Ascending aorta (tissue), 2 donors: ENCODE measurements at places on chromosomes 4 and X.

GRCh38 chr4:78100060-78100459 is 42.9 kb downstream of the FRAS1 start:
- DNase-seq: no peak

DNA sequence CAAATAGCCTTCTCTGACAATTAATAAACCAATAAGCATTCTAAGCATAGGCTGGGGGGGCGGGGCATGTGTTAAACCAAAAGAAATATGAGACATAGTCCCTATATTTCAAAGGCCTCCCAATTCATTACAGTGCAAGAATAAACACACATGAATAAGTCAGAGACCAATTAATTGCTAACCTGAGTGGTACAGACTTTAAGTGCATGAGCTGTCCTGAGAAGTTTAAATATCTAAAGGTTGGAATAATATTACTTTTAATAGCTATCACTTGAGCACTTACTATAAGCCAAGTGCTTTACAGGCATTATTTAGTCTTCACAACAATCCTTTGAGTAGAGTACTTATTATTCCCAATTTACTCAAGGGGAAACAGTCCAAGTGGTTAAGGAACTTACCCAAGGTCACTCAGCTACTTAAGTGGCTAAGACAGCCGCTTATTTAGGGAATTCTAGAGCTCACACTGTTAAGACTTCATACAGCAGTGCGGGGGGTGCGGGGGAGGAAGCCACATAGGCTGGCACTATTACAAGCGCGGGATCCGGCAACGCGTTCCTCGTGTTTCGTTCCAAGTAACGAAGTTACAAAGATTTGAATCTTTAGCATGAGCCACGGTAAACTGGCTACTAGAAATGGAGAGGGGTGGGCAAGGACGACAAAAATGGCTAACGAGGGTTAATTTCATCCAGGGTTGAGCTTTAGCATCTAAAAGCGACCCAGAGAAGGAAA is 1.4 kb downstream of the THOC2 start:
- DNase-seq: no peak

GRCh38 chrX:48700951-48701653 is 4.6 kb downstream of the SUV39H1 start:
- no peak for DNase-seq

DNA sequence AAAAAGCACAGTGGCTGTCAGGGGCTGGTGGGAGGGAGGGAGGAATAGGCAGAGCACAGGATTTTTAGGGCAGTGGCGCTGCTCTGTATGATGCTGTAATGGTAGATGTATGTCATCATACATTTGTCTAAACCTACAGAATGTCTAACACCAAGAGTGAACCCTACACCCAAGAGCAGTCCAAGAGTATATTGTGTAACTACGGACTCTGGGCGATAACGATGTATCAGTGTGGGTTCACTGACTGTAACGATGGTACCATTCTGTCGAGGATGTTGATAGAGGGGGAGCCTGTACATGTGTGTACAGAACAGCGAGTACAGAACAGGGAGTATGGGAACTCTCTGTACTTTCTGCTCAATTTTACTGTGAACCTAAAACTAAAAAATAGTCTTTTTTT is 76.5 kb downstream of the HAUS3 start:
- DNase-seq: no peak

GRCh38 chrX:829145-829544 is 198.6 kb downstream of the SHOX start:
- no peak for DNase-seq

DNA sequence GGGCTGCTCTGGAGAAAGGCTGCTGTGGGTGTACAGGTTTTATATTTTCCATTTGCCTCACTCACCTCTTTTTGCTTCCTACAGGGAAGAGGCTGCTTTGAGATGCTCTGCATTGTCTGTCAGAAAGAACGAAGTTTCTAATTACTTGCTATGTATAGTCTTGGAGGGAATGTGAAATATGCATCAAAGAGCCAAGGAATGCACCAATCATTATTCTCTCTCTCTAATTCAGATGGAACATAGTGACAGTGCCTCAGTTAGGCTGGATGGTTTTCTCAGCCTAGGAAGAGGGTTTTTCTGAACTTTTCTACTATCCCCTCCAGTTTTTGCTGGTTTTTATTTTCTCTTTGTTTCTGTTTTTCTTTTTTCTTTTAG is 106.8 kb upstream of the SLC4A4 start:
- DNase-seq: no peak

GRCh38 chr4:169231647-169232262 is 39.0 kb downstream of the SH3RF1 start:
- DNase-seq: no peak

DNA sequence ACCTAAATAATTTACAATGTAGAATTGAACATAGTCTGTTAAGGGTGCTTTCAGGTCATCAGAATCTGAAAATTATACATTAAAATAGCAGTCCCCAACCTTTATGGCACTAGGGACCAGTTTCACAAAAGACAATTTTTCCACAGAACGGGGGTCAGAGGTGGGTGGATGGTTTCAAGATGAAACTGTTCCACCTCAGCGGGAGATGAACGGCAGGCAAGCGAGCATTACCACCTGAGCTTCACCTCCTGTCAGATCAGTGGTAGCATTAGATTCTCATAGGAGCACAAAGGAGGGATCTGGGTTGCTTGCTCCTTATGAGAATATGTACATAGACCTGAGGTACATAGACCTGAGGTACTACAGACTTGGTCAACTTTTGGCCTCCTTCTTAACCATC is 29.0 kb downstream of the LRBA start:
- DNase-seq: no peak

DNA sequence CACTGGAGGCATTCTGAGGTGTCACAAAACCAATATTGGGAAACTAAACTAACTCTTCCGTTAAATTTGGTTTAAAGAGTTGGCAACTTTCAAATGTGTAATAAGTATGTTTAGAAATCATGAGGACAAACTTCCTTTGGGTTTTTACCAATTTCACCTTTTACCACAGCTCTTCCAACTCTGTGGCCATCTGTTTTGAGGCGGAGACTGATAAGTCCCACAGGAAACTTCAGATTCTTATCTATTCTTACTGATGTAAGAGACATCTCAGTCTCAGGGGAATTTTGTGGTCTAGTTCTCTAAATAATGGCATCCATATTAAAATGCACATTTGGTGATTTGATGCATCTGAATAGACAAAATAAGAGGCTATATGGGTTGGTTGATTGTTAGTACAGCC is 229.2 kb upstream of the AFF2 start:
- no peak for DNase-seq

DNA sequence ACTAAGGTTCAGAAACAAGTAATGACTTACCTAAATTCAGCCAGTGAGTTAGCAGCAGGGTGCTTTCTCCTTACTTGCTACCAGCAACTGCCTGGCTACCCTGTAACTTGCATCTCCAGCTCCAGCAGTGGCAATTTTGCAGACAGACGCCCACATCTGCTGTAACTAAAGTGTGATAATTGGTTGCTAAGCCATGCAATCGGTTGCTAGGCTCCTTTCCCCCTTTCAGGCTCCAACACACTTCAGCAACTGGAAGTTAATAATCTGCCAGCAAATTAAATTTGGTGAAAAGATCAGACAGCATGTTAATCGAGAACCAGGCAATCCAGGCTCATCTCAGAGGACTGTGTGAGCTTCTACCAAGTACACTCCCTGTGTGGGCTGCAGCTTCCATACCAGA is 24.2 kb upstream of the ARHGEF9 start:
- no peak for DNase-seq

- no peak for DNase-seq
Observed at GRCh38 chrX:136165406-136165805, 18.1 kb downstream of the FHL1 start.

DNA sequence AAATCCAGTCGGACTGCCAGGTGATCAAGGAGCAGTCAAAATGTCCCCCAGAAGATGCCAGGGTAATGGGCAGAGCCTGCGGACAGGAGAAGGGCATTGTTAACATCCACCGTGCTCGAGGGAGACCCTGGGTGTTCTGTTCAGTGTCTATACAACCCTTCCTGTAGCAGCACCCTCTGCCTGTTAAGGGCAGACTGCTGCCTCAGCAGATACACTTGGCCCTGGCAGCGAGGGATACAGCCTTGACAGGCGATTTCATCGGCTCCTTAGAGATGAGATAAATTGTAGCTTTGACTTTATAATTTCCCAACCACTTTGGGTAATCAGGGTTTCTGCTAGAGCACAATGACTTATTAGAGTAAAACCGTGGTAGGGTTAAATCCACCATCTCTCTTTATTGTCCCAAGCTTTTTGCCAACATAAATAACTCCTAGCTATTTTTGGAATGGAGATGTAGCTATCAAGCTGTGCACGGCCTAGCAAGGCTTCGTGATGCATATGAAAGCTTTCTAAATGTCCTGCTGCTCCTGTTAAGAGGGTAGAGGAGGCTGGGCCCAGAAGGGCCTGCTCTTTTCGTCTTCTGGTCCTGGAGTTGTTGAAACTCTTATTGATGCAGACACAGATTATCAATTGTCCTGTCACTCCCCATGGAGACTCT is 195.9 kb downstream of the CPEB2 start:
- DNase-seq: no peak

DNA sequence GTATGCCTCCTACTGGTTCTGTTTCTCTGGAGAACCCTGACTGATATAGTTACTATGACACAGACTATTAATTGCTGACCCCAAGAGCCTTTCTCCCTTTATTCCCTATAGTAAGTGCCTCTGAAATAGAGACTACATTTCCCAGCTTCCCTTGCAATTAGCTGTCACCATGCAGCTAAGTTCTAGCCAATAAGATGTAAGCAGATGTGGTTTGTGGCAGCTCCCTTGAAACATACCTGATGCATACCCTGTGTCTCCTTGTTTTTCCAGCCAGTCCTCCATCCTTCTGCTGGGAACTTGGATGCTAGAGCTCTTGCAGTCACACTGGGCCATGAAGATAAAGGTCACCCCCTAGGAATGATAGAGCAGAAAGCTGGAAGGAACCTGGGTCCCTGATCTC is 9.7 kb upstream of the TMEM165 start:
- DNase-seq: no peak

GRCh38 chrX:22516893-22517292 is 244.2 kb downstream of the CBLL2 start:
- no peak for DNase-seq

DNA sequence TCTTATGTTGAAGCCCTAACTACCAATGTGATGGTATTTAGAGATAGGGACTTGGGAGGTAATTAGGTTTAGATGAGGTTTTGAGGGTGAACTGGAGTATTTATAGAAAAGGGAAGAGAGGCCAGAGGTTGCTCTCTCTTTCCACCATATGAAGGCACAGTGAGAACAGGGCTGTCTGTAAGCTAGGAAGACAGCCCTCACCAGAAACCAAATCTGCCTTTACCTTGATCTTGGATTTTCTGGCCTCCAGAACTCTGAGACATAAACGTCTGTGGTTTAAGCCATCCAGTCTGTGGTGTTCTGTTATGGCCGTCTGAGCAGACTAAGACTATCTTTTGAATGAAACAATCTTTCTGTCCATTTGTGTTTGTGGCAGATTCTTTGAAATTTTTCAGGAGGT is 223.7 kb downstream of the PDHA2 start:
- DNase-seq: no peak

DNA sequence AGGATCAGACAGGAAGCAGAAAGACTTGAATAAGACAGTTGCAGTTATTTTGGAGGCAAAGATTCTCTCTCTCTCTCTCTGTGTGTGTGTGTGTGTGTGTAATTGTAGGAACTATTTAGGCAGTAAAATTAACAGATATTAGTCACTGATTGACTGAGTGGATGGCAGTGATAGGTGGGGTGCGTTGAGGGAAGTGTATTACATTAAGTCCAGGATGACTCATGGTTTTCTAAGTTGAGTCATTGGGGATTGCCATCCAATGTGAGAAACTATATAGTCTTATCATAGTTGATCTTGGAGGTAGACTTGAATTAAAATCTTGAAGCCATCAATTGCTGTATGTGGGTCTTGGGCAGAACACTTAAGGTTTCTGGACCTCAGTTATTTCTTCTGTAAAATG is 75.4 kb downstream of the AR start:
- DNase-seq: no peak

- DNase-seq: no peak
Observed at GRCh38 chrX:149036086-149036485, 469.0 kb downstream of the IDS start.

DNA sequence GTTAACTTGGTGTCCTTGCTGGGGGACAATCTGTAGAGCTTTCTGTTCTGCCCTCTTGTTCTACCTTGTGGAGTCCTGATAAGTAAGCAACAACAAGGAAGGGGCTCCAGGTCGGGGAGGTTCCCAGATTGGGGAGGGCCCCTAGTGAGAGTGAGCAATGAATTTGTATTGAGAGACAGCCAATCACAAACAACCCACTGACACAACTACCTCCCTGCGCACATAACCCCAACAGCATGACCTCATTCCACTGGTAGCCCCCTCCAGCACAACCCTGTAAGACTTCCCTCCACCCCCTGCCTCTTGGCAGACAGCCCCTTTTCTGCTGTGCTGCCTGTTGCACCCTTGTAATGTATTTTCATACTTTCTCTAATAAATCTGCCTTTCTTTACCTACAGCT is 19.7 kb upstream of the PNPLA4 start:
- DNase-seq: no peak

GRCh38 chr4:152944666-152945320 is 8.7 kb downstream of the FHDC1 start:
- no peak for DNase-seq

DNA sequence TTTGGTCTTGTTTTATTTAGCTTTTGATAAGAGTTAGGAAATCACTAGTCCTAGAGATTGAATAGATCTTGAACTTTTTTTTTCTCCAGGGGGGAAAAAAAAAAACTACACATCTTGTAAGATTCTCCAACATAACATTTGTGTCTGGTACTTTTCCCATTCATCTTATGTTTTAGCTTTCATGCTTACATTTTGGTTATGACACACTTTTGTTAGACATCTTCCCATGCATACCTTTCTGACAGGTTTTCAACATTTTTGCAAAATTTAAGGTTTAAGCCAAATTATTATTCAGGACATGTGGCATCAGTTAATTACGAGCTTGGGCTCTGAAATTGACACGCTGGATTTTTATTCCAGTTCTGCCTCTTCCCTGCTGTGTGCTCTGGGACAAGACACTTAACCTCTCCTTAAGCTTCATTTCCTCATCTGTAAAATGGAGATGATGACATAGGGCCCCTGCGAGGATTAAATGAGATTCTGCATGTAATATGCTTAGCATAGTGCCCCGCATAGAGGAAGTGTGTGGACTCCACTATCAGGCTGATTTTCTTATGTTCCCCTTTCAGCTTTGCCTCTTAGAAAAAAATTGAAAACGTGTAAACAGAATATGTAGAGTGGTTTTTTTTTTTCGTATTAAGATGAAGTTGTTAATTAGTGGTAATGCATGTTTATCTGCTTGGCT is 5.3 kb downstream of the KIT start:
- no peak for DNase-seq
